ENCODE measurements at places on chromosomes 3 and 15. TPM values are rescaled to one million over a fixed set of nuclear protein-coding genes. Genes with fewer than 3 reads are reported as not detected.

ECE2 gene
- polyA plus RNA-seq, result not detected

XCR1 gene
- polyA plus RNA-seq, result not detected

GRCh38 chr15:72782274-72783003 is 1.1 kb downstream of the ADPGK start:
- no peak for DNase-seq

GRCh38 chr3:64928683-64929082 is 240.9 kb upstream of the ADAMTS9 start:
- DNase-seq, result no peak

RSL24D1 gene
- 128 TPM for polyA plus RNA-seq

All from GM12878 (cell line).